ENCODE measurements at places on chromosomes 2 and 18. TPM values are rescaled to one million over a fixed set of nuclear protein-coding genes. Genes with fewer than 3 reads are reported as not detected.

The GRB14 gene
- total RNA-seq, result 0.63 TPM

The TUBA3E gene
- not detected for total RNA-seq

The RGPD4 gene
- total RNA-seq, result not detected

The LINC00305 gene
- not detected for total RNA-seq

The GKN1 gene
- not detected for total RNA-seq

The MEP1B gene
- total RNA-seq, result not detected

The CXCR1 gene
- not detected for total RNA-seq

The COL3A1 gene
- total RNA-seq, result 0.36 TPM

The BCL2 gene
- 1.5 TPM for total RNA-seq

The TXNDC2 gene
- total RNA-seq, result 0.87 TPM
